Kidney glomerular epithelial cell (primary cell): ENCODE measurements at places on chromosomes 12 and 14.

DNA sequence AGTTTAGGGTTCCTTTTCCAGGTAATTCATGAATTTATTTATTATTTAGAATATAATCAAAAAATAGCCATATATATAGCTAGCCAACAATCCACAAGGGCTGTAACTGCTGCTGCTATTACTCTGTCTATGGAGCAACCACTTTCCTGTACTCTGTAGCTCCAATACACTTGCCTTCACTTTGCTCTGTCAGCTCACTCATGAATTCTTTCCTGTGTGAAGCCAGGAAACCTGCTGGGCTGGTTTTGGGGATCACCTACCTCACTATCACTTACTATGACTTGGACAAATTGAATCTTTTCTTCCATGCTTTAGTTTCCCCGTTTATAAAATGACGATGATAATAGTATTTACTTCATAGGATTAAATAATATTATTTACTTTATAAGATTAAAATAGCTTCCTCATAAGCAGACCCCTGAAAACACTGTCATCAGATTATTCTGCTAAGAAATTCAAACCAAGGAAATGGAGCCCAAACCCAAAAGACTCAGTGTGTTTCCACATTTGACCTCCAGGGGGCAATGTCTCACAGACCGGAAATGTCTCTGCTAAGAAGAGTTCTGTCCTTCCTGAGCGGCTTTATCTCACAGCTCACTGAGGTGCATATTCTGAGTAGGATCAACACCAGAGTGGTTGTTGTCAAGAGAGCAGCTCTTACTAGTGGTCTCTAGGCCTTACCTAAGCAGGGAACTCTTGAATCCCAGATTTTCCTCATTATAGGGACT, 457.1 kb downstream of the DAD1 start:
- no peak for DNase-seq

- DNase-seq, result no peak
Observed at GRCh38 chr12:132266370-132266769, 63.0 kb downstream of the GALNT9 start.

DNA sequence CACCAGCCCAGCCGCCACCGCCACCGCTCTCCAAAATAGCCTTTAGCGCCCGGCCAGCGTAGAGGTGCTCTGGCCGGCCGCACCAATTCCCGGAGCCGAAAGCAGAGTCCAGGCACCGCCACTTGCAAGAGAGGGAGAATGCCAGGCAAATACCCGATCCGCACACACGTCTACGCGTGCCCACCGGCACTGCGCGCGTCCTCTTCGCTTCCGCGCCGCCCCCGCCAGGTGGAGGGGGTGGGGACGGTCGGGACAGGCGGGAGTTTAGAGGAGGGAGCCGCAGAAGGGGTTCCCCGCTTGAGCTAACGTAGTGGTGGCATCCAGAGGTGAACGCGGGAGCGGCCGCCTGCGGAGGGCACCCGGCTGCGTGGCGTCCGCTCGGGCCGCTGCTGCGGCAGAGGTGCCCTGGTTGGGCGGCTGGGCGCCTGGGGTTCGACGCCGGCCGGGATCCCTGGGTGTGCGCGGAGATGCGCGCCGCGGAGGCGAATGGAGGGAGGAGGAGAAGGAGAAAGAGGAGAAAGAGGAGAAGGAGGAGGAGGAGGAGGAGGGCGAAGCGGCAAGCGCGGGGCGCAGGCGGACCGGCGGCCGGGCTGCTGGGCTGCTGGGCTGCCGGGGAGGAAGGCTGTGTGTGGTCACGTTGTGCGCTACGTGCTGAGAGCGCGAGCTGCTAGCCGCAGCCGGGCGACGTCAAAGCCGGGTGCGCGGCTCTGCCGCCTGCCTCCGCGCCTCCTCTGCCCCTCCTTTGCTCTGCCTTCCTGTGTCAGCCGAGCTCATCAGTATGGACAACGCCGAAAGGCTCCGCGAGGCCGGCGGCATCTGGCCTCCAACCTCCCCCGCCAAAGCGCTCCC, at the start of gene MDGA2:
Gene MDGA2 (minus strand): TSS at position 140 of the 849 bp plus-strand sequence.
- peak; percentile 36 for DNase-seq

DNA sequence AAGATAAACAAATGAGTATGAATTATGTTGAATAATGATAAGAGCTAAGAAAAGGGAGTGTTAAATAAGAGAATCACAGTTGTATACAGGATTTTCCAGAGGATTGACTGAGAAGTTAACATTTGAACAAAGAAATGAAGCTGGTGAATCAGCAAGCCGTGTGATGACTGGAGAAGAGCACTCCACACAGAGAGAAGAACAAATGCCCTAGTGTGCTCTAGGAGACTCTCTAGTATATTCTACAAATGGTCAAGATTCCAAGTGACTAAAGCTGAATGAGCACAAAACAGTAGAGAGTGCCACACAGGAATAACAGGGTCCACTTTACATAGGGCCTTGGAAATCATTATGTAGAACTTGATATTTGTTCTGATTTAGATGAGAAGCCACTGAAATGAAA, 587.1 kb upstream of the ATXN7L3B start:
- no peak for DNase-seq

DNA sequence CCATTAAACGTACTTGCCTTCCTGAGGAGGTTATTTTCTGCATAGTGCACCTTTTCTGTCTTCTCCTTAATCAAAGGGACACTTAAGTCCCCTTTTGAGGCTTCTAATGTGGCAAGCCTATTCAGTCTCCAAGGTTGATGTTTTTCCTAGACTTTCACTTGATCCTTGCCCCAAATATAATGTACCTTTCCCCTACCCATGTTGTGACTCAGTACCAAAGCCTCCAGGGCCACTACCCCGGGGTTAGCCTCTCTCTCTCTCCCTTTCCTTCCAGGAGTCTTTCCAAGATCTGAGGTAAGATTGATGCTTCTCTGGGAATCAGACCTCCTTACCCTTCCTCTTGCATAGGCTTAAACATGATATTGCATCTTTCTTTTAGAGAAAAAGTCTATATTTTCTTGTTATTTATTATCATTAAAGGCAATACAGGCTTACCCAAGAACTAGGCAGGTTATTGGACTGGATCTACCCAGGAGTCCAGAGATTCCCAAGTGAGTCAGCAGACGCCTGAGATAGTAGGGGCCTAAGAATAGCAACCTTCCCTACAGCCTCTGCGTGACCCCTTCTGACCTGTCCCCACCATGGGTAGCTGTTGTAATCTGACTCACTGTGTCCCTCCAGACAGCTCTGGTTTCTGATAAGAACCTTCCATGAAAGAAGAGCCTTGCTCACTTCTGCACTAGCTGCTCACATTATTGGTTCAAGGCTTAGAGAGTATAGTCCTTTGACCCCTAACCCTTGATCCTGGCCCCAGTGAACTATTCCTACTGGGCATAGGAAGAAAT, 172.9 kb downstream of the ZFP36L1 start:
- no peak for DNase-seq

DNA sequence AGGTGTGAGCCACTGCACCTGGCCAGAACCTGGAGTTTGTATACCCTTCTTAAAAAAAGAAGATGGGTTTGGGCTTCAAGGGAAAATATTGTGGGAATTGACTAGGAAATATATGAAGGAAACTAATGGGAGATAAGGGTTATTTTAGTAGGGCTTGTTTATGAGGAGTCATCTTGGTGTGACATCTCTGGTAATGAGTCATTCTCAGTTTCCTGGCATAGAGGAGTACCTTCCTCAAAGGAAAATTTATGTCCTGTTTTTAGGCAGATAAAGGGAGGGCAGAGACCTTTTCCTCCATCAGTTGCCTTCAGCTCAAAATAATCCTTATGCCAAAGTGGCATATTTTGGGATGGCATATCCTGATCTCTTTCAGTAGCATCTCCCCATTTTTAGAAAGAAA, 30.6 kb upstream of the NFKBIA start:
- DNase-seq, result no peak

DNA sequence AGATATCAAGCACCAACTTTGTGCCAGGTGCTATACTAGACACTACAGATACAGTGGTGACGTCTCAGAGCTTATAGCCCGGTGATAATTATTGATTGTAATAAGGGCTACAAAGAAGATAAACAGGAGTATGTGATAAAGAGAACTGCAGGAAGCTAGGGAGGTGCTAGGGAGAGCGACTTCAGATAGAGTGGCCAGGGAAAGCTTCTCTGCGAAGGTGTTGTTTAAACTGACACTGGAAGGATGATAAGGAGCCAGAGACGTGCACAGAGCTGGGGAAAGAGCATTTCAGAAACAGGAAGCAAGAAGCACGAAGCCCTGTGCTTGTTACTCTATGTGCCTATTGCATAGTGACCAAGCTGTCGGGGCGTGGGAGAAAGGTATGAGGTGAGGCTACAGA, 48.1 kb upstream of the OTX2 start:
- no peak for DNase-seq

DNA sequence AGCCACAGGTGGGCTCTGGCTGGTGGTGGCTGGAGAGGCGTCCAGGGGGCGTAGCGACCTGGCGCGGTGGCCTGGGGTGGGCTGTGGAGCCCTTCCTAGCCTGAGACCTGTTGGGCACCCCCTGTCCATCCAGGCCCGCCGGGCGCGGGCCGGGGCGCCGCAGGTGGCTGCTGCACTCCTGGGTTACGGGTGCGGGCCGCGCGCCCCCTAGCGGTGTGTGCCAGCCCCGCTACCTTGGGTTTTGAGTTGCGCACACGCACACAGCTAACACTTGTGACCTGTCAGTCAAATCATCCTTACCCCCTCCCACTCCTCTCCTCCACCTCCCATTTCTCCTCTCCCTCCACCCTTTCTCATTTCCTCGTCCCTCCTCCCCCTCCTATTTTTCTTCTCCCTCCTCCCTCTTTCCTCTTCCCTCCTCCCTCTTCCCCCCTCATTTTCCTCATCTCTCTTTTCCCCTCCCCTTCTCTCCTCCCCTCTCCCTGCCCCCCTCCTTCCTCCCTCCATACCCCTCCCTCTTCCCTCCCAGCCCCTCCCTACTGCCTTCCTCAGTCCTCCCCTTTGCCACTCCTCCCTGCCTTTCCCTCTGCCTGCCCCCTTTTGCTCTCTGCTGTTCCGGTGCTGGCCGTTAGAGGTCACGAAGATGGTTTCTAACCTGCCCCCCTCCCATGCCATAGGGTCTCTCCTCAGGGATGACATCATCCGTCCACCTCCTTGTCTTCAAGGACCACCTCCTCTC, 2.3 kb downstream of the MEG3 start:
- DNase-seq, result no peak

GRCh38 chr12:93085383-93086287, 156.5 kb upstream of the EEA1 start:
- no peak for DNase-seq
